Cardiac fibroblast (primary cell): ENCODE measurements at places on chromosomes 12 and 14.

DNA sequence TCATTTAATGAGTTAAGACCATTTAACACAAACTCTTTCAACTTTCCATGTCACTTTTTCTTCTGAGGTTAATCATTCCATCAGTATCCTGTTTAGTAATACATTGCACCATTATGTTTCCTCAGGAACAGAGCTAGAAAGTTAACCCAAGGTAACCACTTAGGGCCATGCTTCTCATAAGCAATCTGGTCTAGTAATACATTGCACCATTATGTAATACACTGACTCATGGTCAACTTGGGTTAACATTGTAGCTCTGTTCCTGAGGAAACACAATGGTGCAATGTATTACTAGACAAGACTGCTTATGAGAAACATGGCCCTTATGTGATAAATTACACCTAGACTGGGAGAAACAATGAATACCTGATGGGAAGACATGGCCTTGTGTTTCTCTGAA is 21.7 kb downstream of the ERH start:
- peak; percentile 95 for DNase-seq

- no peak for DNase-seq
Measured at GRCh38 chr12:100755186-100755585, 39.4 kb upstream of the ANO4 start.

DNA sequence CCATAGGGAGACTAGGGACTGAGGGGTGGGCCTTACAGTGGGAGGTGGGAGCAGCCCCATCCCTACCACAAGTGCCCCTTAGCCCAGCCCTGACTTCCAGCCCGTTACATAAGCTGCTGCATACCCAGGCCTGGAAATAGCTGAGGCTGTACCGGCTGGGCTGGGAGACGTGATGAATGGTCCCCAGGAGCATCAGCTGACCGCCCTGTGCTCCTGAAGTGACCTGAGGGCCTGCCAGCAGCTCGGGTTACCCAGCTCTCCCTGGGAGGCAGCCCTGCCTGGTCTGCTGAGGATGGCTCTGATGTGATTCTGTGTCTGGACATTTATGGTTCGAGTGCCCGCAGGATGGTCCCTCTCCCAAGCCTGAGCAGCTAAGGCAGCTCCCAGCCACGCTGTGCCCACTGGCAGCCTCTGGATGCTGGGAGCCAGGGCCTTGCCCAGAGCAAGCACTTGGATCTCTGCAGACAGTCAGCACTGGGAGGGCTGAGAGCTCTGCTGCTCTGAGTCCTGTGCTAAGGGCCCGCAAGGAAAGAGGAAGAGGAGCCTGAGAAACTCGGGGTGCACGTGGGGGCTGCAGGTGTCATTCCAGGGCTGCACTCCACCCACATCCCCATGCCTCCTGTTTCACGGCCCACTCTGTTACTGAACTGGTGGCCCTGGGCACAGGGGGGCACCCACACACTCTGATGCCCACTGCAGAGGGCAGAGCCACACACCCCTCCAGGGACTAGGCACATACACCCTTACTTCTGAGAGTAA is 20.5 kb downstream of the TAMALIN start:
- no peak for DNase-seq

DNA sequence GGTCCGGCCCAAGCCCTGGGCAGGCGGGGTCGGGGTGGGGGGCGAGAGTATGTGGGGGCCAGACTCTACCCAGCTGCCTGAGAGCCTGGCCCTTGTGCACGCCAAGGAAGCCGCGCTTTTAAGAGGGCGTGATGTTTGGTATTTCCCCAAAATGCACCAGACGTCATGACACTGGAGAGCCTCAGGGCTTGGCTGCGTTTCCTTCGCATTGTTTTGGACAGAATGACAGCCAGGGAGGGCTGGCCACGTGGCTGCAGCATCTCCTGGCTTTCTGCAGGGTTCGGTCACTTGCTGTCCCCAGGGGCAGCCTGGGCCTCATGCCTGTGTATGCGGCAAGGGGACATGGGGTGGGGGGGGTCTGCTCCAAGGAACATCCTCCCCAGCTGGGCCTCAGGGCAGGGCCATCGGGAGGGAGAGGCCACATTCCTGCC is 16.1 kb upstream of the NUDT14 start:
- DNase-seq: peak; percentile 73

DNA sequence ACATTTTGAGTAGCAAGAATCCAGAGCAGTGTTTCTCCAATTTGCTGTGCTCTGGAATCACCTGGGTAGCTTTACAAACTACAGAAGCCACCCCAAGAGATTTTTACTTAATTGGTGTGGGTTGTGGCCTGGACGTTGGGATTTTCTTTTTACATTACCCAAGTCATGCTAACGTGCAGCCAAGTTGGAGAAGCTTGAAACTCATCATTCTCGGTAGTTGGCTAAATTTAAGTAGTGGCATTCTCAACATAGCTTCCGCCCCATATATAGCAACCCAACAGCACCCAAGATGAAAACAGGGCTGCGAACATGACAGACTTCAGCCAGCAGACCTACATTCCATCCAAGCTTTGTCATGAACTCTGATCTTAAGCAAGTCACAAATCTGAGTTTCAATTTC is 25.0 kb downstream of the DAD1 start:
- no peak for DNase-seq
